ENCODE measurements at places on chromosomes 3 and 15. TPM values are rescaled to one million over a fixed set of nuclear protein-coding genes. Genes with fewer than 3 reads are reported as not detected.

- peak; percentile 29 for DNase-seq
Measured at GRCh38 chr15:82810061-82810889, 847 bp downstream of the WHAMM start.

DNA sequence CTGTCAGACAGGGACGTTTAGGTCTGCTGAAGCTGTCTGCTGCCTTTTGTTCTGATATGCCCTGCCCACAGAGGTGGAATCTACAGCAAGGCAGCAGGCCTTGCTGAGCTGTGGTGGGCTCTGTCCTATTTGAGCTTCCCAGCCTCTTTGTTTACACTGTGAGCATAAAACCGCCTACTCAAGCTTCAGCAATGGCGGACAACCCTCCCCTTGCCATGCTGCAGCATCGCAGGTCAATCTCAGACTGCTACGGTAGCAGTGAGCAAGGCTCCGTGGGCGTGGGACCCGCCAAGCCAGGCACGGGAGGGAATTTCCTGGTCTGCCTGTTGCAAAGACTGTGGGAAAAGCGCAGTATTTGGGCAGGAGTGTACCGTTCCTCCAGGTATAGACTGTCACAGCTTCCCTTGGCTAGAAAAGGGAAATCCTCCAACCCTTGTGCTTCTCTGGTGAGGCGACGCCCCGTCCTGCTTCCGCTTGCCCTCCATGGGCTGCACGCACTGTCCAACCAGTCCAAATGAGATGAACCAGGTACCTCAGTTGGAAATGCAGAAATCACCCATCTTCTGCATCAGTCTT lies 71.4 kb downstream of the SPSB4 start:
- DNase-seq = no peak

GRCh38 chr3:152113413-152113812 lies 155.3 kb upstream of the MBNL1 start:
- DNase-seq = no peak

- peak; percentile 88 for DNase-seq
Measured at GRCh38 chr3:32296251-32297204, 58.0 kb downstream of the CMTM8 start.

- no peak for DNase-seq
Measured at GRCh38 chr3:62686503-62687294, 188.5 kb downstream of the CADPS start.

DNA sequence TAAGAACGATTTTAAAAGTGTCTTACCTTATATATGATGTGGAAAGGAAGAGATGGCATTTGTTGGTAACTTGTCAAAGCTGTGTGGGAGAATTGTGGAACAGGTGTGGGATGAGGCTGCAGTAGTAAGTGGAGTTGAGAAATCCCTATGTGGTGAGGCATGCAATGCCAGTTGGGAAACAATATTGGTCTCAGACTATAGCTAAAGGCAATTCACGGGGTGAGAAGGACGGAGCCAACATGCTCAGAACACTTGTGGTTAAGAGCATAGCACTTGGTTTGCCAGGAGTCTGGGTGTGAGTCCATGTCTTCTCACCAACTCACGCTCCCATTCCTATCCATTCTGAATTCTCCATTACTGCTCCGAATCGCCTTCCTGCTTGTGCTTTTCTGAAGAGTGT lies 615.6 kb upstream of the ADAMTS9 start:
- no peak for DNase-seq

- DNase-seq = no peak
Measured at GRCh38 chr15:48408327-48408726, 77.1 kb downstream of the DUT start.

DNA sequence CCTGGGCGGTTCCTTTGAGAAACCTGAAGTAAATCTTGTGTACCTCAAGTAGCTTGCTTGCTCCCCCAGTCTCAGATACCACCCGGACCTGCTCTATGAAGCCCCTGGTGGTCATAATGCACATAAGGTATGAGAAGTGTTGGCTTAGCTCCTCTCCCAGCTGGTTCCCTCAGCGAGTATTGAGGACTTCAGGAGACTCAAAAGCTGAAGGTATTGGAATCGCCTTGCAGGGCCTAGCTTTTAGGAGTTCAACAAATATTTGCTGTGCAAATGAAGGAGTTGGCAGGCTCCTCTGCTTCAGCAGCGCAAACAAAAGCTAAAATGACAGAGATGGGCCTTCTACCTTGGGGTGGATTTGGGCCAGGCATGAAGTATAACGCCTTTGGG lies 1.7 kb downstream of the CMTM8 start:
- peak; percentile 18 for DNase-seq

- no peak for DNase-seq
Measured at GRCh38 chr3:31010491-31010890, 116.0 kb upstream of the GADL1 start.

- no peak for DNase-seq
Measured at GRCh38 chr15:68587769-68588385, 9.1 kb downstream of the CORO2B start.

DNA sequence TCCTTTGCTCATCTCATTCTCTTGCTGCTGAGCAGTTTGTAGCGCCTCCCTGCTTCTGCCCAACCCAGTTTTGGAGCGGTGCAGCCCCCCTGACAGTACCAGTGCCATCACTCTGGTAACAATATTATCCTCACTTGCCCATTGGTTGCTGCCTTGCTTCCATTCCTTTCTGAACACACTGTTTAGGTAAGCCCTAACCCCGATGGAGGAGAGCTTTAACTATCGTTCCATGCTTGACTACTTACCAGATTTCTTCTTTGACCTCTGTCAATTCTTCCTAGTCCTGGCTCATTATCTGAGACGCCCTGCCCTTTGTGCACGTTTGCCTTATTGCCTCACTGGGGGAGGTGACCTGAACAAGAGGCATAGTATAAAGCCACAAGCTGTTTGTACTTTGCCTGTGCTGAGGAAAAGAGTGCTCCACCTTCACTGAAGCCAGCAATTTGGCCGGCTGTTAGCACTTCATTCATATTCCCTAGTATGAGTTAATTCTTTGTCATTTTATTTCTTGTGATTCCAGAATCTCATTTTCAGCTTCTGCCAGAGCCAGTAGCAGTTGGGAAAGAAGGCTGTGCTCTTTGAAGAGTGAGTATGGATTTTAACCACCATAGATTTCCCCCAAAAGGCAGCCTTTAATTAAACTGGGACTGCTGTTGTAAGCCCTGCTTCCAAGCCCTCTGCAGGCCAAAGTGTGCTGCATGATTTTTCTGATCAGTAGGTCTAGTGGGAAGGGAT lies 11.9 kb downstream of the ABHD6 start:
- peak; percentile 59 for DNase-seq

GRCh38 chr3:45927881-45928280 lies 15.4 kb upstream of the CXCR6 start:
- no peak for DNase-seq

DNA sequence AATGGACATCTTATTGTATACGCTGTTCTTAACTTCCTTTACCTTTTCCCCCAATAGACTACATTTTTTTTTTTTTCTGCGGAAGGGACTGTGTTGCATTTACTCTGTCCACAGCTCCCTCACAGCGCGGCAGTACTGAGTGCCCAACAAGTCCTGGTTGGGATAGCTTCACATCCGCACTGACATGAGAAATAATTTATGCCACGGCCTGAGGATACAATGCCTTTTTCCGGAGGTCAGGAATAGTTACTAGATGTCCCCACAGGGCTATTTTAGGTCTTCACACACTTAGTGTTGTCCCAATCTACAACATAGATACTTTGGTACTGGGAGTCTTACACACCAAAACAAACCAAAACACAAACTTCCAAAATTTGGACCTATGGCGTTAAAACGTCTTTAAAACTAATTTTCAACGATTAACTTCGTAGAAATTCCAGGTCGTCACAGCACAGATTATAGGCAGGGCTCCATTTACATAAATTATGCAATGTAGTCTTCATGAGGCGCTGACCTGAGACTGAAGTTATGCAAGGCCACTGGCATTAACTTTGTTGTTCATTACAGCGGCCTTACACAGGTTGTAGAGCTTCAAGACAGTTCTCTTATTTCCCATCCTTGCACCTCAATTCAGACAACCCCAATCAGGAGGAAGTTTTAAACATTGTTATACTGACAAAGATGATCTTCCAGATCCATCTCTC lies 989 bp upstream of the PPIB start:
- no peak for DNase-seq

DNA sequence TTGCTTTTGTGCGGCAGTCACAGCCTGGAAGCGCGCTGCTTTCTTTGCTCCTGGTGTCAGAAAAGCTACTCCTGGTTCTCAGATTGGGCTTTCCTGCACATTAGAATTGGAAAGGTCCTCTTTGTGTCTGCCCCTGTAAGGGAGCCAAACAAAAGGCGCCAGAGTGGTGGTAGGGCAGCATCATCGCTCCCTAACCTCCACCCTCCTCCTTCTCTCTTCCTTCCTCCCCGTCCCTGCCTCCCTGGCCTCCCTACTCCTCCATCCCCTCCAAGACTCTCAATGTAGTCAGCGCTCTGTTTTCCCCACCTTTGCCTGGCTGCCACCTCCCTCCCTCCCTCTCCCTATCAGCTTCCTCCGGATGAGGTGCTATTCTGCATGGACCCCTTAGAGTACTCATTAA lies 65.3 kb downstream of the SH3GL3 start:
- DNase-seq = no peak

DNA sequence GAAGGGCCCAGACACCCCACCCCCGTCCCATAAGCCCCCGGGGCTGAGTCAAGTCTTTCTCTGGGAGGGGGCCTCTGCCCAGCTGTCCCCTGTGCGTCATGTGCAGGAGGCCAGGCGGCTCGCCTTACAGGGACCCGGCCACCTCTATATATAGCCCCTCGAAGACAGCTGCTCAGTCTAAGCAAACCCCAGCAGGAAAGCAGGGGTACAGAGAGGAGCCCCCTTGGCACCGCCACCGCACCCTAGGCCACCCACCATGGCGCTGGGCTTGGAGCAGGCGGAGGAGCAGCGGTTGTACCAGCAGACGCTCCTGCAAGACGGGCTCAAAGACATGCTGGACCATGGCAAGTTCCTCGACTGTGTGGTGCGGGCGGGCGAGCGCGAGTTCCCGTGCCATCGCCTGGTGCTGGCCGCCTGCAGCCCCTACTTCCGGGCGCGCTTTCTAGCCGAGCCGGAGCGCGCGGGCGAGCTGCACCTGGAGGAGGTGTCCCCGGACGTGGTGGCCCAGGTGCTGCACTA lies at the start of gene KLHL40:
TSS of gene KLHL40 (plus strand) at position 175 of the 519 bp plus-strand sequence. CDS start at position 257, 82 bp downstream.
- no peak for DNase-seq

DNA sequence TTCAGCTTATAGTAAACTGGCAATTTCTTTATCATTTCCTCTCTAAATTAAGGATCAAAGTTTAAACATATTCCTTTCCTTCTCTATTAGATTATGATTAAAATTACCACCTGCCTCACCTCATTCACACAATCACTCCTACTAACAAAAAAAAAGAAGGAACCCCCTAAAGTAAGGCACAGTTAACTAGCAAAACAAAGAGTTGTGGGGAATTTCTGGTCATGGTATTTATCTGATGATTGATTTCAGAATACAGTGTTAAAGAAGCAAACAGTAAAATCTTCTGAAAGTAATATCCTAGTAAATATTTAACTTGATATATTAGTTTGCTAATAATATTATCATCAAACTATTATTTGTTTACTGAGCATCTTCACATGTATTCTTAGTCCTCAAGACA lies 8.8 kb downstream of the GBE1 start:
- DNase-seq = no peak

DNA sequence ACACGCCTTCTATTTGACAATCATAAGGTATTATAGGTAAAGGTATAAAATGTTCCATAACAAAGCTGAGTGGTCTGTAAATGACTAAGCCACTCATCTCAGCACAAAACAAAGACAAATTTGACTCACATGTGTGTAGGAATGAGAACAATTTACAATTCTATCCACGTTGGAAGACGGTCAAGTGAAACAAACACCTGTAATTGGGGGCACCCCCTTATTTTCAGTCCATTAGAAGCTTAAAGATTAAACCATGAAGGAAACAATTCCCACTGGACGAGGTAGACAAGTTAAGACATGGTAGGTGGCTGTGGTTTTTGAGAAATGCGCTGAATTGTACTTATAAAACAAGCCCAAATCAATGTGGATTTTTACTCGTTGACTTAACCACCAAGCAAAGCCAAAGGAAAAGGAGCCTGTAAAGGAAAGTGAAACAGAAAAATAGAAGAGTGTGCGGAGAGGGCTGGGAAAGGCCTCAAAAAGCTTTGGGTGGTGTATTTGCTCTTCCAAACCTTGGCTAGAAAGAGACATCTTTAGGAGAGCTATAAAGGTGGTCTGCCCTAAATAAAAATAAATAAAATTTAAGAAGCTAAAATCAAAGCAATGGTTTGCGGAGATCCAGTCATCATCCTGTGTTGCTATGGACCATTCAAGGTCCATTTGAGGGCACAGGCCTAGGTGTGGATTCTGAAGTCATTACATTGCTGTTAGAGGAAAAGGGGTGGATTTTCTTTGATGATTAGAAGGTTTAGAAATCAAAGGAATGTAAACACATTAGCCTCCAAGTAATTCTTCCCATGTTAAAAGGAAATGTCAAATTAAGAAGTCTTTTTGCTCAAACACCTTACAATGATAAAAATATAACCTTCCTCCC lies 135.0 kb downstream of the TFG start:
- DNase-seq = no peak

DNA sequence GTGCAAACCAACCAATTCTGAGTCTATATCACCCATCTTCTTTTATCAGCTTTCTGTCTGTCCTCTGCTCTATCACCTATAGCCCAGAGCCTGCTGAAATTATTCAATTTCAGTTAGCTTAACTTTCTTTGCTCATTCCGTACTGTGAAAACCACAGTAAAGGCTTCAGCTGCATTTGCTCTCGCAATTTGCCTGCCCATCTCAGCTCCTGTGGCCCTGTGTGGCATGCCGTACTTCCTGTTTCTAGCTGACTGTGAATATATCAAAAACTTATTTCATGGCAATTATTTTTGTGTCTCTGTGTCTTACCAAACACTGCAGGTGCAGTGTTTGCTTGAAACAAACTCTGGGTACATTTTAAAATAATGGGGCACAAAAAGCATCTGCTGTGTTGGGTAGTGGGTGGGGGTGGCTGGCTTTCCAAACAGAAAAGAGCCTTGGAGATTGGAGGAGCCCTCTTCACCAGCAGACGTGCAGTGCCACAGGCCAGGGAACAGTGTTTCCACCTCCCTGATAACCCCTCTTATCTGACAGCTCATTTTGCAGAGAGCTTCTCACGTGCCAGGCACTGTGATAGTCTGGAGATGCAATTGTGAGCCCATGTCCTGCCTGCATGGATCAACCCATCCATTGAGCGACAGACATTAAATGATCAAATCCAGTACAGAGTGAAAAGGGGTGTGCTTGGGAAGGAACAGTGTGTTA lies 45.2 kb downstream of the GASK1A start:
- no peak for DNase-seq

- no peak for DNase-seq
Measured at GRCh38 chr3:37181756-37182155, 7.4 kb upstream of the LRRFIP2 start.

PEX5L gene
- not detected for total RNA-seq

GPR149 gene
- total RNA-seq = 3.2 TPM

Measured in G401 (cell line).